Fibroblast of lung (primary cell): ENCODE measurements at places on chromosomes 7 and 10.

DNA sequence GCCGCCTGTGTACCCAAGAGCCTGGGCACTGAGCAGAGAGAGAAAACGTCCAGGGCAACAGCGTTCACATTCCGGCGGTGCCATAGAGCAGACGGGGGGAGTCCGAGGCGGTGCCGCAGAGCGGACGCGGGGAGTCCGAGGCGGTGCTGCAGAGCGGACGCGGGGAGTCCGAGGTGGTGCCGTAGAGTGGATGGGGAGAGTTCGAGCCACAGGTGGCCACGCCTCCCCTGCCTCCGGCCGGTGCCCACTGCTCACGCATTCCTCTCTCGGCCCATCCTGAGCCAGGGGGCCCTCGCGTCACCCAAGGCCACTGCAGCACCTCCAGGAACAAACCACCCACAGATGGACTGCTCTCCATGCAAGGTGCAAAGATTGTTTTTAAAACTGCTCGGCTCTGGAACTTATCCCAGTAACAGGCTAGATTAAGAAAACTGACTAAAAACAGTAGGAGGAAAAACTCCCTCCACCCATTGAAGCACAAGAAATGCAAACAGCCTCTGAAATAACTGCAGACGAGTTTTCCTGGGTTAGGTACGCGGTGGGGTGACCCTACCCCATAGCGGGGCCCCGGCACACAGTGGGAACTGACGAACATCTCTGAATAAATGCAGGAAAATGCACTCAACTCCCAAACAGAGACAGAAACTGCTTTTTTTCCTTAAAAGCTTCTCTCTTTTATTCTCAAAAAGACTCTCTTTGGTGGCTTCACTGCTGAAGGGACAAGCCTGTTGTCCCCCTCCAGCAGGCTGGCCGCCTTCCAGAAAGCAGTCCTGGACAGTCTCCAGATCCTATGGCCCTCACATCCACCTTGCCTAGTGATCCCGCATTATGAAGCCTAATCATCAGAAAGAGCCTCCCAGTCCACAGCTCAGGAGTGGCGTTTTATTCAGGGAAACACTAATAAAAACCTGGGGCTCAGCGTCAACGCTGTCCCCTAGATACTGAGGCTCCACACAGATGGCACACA, 55.9 kb downstream of the DIP2C start:
- no peak for DNase-seq

GRCh38 chr10:5813091-5813340, 218 bp downstream of the GDI2 start:
- no peak for DNase-seq

- peak; percentile 43 for DNase-seq
Measured at GRCh38 chr7:88254721-88255424, 35.0 kb upstream of the SRI start.

DNA sequence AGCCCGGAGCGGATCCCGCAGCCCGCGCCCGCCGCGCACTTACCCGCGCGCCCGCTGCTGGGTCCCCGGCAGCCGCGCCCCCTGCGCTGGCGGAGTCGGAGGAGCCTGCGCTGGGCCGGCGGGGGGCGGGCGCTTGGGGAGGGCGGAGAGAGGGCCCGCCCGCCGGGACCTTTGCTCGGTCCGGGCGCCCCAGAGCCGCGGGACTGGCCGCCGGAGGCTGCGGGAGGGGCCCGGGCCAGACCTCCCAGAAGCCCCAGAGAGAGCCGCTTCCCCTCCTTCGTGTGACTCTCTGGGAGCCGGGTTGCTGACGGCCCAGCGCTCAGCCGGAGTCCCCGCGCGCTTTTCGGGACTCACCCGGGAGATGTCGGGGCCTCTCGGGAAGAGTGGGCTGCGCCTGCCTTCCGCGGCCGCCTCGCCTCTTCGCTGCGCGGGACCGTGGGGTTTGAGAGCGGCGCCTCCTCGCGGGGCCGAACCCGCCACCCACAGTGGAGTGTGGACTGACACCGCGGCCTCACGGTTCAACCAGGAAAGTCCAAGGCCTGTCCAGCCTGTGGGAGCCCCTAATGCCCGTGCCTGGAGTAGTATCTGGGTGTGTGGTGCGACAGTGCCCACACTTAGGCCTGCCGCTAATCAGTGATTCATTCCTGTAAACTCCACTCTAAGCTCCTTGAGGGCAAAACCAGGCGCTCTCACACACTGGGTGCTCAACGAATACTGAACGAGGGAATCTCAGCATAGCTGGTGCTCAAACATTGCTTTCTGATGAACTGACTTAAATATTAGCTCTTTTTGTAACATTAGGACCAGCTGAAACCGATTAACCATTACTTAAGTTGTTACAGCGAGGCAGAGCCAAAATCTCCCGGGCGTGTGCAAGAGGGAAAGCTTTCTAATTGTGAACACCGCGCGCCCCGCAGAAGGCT, at the start of gene GSDME:
Gene GSDME (minus strand): TSS at position 112 of the 923 bp plus-strand sequence. CDS start 7,690 bp downstream, outside the sequence.
- peak; percentile 69 for DNase-seq

DNA sequence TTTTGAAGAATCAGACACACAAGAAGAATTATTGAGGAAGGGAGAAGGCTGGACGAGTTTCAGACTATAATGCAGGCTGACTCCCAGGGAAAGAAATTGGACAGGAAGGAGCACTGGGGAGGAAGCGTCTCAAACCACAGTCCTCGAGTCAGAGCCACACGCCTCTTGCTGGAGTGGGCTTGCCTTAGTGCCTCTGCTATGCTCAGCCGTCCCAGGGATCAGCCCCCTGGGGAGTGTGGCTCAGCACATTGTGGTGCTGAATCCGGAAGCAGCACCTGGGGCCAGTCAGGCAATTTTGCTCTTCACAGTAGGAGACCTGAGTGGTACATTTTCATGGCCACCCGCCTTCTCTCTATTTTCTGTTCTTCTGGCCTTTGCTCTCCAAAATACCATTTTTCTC, 67.4 kb upstream of the SLC35G1 start:
- no peak for DNase-seq

DNA sequence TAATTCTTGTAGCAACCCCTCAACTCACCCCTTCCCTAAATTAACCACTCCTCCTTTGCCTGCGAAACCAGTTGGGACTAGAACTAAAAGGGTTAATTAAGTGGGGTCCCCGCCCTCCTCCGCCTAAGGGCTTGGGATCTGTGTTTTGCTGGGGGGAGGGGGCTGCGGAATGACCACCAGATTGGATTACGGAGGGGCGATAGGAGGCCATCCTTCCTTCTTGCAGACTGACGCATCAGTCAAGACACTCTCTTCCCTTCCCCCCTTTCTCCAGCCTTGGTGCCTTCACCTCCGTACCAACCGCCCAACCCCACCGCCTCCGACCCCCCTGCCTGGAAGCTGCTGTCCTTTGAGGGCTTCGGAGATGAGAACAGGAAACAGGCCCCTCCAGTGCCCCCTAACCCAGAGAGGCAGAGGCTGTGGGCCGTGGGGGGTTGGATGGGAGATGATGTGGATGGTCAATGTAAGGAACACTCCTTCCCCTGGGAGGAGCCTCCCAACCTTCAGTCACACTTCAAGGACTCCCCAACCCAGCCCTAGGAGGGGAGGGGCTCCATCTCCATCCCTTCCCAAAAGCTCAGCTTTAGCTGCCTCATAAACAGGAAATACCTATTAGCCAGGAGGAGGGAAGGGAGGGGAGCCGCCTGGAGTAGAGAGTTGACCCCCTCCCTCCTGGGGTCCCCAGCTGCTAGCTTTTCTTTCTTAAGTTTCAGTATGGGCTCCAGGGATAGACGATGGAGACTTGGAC, 997 bp upstream of the LDB1 start:
- DNase-seq = peak; percentile 83

DNA sequence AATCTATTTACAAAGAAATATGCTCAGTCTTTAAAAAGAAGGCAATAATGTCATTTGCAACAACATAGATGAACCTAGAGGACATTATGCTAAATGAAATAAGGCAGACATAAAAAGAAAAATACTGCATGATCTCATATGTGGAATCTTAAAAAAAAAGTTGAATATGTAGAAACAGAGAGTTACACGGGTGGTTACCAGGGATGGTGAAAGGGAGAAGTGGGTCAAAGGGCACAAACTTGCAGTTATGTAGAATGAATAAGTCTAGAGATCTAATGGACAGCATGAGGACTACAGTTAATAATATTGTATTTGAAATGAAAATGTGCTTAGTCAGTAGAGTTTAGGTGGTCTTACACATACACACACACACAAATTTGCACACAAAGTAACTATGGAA, 88.2 kb upstream of the CCDC71L start:
- DNase-seq = no peak

GRCh38 chr7:151992375-151992774, 33.1 kb upstream of the GALNT11 start:
- DNase-seq = peak; percentile 28

DNA sequence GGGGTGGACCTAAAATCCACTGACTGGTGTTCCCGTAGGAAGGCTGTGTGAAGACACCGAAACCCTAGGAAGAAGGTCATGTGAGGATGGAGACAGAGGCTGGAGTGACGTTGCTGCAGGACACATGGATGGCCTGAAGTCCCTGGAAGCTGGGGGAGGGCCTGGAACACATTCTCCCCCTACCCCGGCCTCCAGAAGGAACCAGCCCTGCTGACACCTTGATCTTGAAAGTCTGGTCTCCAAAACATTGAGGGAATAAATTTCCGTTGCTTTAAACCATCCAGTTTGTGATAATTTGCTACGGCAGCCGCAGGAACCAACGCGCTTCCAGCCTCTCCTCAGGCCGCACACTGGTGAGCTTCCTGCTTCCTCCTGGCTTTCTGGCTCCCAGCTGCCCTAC, 288.2 kb downstream of the GLRX3 start:
- DNase-seq = no peak

- no peak for DNase-seq
Measured at GRCh38 chr7:38069052-38069451, 109.0 kb upstream of the STARD3NL start.

DNA sequence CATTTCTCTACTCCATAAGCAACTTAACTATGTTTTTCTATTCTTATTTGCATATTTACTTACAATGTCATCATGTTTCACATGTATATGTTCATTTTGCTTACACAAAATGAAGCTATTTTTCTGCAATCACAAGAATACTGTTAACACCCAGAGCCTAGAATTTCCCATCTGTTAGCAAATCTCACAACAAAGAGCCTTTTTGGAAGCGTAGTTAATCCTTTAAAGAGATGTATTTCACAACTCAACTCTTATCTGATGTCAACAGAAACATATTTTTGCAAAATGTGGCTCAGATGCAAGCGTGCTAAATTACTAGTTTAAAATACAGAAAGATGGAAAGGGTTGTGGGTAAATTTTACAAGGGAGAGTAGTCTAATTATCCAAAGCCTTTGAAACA, 110.6 kb upstream of the COL1A2 start:
- DNase-seq = no peak

- DNase-seq = no peak
Measured at GRCh38 chr10:14219411-14219810, 111.3 kb downstream of the FRMD4A start.

DNA sequence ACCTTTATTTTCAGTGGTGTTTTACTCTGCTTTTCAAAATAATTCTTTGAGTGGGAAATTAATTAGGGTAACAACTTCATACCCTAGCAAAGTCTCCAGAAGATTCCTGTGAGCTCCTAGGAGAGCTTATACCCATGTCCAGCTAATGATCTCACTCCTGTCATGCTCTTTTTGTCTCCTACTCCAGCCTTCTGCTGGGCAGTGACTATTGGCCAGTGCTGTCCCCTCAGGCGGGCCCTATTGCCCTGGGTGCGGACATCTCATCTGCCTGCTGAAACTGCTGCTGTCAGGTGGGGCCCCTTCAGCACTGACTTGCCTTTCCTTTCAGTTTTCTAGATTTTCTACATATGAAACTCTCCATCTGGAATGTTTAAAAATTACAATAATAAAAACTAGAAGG, 80.3 kb downstream of the EBLN1 start:
- no peak for DNase-seq

DNA sequence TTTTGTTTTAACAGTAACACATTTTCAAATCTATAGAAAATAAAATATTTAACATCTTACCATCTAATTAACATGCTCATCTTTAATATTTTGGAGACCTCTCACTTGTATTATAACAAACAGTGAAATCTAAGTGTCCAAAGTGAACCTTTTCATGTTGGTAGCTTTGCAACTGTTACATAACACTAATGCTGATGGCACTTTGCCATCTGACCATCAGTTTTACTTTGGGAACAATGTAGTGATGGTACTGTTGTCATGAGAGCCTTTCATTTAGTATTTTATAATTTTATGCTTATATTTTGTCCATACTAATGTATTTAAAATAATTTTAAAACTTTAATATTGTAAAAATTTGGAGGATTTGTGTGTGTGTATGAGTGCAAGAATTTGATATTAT, 1017.0 kb upstream of the KCND2 start:
- DNase-seq = no peak
